ENCODE measurements at places on chromosomes 12 and 14.

DNA sequence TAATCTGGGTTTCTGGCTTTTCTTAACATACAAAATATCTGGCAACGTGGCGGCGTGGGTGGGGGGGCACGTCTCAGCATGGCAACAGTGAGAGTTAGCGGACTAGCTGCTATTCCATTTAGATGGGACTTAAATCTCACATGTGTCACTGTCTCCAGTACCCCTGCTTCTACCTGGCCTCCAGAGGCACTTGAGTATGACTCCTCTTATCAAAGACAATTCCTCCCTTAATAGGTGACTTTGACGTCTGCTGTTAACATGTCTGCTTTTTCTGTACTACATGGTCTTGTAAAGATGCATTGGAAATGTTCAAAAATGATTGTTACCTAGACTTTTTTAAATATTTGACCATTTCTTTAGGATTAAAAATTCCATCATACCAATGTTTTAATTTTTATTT is 456.2 kb downstream of the TMTC2 start:
- DNase-seq = no peak

GRCh38 chr12:6607751-6608591 is 792 bp upstream of the CHD4 start:
- DNase-seq = peak; percentile 47

DNA sequence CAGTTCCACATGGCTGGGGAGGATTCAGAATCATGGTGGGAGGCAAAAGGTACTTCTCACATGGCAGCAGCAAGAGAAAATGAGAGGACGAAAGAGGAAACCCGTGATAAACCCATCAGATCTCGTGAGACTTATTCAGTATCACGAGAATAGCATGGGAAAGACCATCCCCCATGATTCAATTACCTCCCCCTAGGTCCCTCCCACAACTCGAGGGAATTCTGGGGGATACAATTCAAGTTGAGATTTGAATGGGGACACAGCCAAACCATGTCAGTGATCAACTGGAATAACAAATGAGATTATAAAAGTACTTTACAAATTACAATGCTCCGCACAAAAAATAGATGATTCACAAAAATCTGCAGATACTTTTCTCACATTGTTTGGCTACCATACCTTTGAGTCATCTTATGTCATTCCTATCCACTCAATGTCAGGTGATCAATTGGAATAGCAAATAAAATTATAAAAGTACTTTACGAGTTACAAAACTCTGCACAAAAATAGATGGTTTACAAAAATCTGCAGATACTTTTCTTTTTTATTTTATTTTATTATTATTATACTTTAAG is 338.9 kb downstream of the C12orf50 start:
- no peak for DNase-seq

DNA sequence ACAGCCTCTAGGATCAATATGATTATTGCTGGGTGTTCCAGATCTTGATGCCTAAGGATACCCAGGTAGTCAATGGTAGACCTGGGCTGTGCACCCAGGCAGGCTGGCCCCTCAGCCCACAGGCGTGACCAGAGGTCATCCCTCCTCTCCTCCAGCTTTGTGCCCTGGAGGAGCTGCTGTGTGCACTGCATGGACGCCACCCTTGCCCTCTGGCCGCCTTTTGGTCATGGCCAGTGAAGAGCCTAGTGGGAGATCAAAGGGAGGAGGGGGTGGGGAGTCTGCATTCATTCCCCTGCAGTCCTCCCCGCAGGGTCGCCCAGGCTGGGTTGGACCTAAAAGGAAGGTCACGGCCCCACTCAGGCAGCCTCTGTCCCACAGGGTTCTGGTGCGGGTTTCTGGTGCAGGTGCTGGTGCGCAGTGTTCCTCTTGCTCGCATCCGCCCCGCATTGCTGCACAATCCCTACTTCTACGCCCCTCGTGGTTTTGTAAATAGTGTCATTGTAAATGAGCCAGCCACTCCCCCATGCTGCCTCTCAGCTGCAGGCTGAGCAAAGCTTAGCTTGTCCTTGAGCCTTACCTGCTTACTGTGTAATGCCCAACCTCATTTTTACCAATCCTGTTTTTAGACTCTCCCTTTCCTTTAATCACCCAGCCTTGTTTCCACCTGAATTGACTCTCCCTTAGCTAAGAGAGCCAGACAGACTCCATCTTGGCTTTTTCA is 55.3 kb downstream of the PSMA6 start:
- DNase-seq = no peak

- no peak for DNase-seq
These were observed 7.5 kb upstream of the UBE2N start for GRCh38 chr12:93449277-93449676.

DNA sequence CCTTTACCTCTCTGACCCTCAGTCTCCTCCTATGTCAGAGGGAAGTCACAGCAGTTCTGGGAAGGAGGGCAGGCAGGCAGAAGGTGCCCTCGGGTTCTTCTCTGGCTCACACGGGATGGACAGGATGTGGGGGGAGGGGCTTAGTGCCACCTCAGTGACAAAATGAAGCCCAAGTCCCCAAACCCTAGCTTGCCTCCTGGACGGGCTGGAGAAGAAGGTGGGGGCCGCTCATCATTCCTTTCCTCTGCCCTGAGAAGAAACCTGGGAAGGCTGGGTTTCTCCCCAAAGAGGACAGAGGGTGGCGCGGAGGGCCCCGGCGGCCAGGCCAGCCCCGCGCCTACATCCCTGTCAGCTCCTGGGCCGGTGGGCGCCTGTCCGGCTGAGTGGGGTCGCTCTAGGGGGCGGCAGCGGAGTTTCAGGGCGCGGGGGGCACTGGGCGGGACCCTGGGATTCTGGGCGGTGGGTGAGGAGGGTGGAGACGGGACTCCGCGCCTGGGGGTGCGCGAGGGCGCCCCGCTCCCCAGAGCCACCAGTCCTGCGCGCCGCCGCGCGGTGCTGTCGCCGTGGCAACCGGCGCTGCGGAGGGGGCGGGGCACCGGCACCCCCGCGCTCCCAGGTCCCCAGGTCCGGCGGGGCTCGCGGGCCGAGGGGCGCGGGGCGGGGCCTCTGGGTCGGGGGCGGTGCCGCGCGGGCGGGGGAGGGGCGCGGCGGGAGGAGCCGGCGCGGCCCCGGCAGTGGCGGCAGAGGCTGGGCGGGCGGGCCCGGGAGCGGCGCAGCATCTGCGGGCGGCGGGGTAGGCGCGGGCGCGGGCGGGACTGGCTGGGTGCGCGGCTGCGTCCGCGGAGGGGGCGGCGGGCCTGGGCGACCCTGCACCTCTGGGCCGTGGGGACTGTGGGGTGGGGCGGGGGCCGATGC is at the start of gene TMEM121:
TMEM121 (plus strand) TSS at position 723 of the 915 bp plus-strand sequence. CDS start 2,252 bp downstream, outside the sequence.
- DNase-seq = no peak

DNA sequence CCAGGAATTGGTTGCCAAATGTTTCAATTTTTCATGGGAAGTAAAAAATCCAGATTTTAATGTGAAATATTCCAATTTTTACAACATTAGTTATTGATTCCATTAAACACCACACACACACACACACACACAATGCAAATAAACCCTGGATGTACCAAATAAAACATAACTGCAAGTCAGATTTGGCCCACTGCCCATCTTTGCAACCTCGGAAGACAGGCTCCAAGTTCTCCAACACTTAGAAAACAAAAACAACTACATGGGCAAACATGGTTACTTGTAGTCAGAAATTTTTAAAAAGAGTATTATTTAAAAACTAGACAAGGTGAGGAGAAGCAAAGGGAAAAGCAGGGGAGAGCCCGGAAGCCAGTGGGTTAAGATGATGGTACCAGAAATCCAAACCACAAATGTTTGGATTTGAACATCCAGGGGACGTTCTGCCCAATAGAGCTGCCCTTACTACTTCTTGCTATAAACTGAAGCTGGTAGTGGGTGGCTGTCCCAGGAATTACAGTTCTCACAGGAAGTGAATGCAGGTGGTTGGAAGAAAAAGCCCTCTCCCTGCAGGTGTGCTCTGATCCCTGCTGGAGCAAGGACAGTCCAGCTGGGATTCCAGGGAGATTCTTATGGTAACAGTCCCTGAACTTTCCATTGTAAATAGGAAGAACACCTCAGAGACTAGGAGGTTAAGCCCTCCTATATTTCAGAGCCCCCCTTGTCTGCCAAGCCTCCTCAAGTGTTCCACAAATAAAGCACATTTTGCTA is 111.7 kb downstream of the SLC25A21 start:
- DNase-seq = no peak

- DNase-seq = no peak
These were observed 32.2 kb downstream of the SUSD6 start for GRCh38 chr14:69643430-69644200.

- no peak for DNase-seq
These were observed 82.2 kb upstream of the GPR68 start for GRCh38 chr14:91326514-91327249.

- no peak for DNase-seq
These were observed 6.0 kb upstream of the HOXC9 start for GRCh38 chr12:53994009-53994263.

DNA sequence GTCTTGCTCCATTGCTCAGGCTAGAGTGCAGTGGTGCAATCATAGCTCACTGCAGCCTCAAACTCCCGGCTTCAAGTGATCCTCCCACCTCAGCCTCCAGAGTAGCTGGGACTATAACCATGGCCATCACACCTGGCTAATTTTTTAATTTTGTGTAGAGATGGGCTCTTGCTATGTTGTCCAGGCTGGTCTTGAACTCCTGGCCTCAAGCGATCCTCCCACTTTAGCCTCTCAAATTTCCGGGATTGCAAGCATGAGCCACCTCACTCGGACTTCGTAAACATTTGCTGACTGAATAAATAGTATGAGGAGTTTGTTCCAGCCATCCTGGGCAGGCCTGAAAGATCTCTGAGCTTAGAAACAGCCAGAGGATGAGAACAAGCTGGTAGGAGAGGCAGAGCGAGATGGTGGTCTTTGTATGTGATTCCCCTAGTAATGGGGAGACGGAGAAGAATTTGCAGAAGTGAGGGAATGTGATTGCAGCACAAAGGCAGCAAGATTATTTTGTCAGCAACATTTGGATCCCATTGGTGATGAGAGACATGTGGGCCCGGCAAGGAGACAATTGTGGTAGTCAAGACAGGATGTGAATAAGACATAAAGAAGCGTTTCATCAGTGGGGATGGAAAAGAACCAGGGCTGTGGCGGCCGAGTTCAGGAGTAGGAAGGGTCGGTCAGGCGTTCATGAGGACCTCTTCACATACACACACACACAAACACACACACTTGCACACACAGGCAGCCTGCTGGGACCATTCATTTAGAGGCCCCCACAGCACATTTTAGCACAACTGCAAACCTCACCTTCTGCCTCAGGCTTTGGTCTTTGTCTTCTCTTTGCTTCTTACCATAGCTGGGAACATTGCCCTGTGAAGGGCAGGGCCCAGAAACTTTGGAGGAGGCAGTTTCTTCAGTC is 155.5 kb downstream of the ZFP36L1 start:
- DNase-seq = no peak

DNA sequence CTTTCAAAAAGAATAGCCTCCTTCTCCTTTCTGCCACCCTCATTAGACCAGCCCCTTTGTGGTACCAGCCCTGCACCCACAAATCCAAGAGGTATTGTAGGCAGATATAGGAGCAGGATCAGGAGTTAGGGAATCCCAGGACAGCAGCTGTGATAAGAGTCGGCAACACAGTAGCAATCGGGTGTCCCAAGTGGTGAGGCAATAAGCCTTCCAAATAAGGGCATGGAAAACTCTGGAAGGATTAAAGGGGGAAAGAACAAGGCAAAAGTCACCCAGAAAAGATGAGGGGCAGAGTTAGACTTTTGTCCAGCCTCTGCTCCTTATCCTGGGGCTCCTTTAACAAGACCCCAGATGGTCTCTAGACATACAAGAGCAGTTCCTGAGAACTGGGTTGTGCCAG is 204.2 kb downstream of the TBX5 start:
- no peak for DNase-seq

DNA sequence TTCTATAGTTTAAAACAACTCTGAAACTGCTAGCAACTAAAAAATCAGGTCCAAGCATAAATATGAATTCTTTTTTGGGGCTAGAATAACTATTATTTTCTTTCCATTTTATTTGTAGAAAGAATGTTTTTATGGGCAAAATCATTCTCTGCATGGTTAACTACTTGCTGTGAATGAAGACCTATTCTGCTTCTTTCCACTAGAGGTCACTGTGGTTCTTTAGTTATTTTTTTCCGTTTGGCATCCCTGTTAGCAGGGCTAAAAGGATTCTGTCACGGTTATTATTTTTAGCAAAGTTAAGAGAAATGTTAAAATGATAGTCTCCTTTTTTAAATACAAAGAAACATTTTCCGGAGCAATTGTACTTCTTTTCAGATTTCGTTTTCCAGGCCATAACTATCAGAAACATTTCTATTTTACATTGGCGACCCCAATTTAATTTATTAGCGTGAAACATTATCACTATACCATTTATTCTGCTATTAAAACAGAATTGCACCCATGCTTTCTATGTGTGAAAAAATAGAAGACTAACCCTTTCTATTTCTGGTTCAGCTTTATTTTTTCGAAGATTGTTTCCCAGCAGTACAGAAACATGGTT is 404.8 kb downstream of the ATP23 start:
- no peak for DNase-seq

GRCh38 chr14:104715416-104715815 is 8.6 kb upstream of the ADSS1 start:
- DNase-seq = no peak

GRCh38 chr12:62895351-62895877 is 39.5 kb downstream of the PPM1H start:
- no peak for DNase-seq

DNA sequence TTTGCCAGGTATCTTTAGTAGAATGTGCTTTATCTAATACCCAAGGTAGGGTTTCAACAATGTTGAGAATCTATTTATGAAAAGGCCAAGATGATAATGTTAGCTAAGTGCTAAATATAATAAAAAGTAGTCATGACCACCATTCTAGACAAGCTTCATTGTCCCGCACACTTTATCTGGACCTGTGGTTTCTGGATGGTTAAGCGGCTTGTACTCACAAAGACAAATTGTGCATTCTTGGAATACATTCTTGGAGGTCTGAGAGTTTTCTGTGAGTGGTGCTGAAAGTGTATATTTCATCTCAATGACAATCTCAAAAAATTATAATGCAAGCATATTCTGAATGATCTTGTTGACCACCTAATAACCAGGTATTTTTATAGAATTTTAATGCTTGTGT is 646.9 kb downstream of the DIO2 start:
- no peak for DNase-seq

DNA sequence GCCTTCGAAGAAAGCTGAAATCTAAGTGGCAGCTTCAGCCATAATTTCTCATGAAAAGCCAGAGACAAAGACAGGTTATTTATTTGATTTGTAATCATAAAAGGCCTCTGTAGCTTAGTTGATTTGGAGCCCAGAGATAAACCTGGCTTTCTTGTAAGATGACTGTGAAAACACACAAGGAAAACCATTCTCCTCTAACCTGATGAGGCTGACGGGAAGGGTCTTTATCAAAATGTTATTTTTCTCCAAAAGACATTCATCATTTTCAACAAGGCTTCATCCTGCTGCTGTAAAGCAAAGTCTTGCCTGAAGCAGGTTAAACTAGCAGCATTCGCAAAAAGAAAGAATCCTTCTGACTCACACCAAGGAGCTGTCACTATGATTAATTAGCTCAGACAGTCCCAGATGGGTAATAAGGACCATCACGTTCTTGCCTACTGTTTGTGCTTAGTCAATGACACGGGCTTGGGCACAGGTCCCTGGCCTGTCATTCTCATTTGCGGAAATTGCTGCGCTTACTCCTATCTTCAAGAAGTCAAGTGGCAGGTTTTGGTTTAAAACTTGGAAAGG is 286.6 kb downstream of the C12orf75 start:
- no peak for DNase-seq

GRCh38 chr14:34619471-34619870 is 10.5 kb downstream of the SNX6 start:
- no peak for DNase-seq

GRCh38 chr14:55780156-55780946 is 200.3 kb downstream of the KTN1 start:
- no peak for DNase-seq
